ENCODE measurements at places on chromosomes 12 and 14.

GRCh38 chr12:117686911-117687377 lies 281.8 kb downstream of the KSR2 start:
- no peak for DNase-seq

DNA sequence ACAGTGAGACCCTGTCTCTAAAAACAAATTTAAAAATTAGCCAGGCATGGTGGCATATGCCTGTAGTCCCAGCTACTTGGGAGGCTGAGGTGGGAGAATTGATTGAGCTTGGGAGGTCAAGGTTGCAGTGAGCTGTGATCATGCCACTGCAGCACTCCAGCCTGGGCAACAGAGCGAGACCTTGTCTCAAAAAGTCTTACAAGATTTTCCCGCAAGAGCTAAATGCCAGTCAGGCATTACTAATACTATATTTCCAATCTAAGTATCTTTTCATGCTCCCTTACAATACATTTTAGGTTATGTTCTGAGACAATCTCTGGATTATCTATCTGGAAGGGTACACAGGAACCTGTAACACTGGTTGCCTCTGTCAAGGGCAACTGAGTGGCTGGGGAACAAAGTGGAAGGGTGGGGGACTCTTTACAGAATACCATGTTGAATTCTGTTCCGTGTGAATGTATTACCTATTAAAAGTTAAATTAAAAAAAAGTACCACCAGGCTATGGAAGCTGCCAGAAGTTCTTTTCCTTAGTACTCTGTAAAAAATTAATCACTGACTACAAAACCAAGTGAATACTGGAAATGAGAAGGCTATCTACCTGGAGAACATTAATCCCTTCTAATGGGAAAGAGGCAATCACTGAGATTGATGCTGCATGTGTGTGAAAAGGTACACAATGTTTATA lies 56.7 kb downstream of the BTBD7 start:
- DNase-seq = no peak

GRCh38 chr12:132675757-132676432 lies 11.2 kb downstream of the POLE start:
- no peak for DNase-seq

- no peak for DNase-seq
Measured at GRCh38 chr12:3604748-3605586, 114.0 kb downstream of the PRMT8 start.

DNA sequence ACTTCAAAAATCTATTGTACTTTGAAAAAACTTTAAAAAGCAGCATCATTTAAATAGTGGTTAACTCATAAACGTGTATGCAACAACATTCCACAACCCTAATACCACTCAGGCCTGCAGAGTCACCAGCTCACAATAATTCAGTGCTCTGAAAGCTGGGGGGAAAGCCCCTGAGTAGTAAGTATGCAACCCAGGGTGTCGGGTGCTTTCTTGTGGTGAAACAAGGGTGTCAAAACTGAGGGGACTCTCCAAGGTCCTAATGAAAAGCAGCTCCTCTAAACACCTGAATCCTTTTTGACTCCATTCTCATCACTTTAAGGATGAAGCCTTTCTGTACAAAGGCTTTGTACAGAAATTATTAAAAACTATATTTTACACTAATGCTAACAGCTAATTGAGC lies 33.7 kb downstream of the FGFR1OP2 start:
- peak; percentile 65 for DNase-seq

GRCh38 chr12:52529846-52530245 lies 9.7 kb upstream of the KRT5 start:
- no peak for DNase-seq

Measured in GM13977 (cell line).